NCI-H774 (cell line): ENCODE measurements at places on chromosomes 5 and 9.
A peak's percentile ranks its signal among the peaks of the same experiment; 100 is the strongest.

DNA sequence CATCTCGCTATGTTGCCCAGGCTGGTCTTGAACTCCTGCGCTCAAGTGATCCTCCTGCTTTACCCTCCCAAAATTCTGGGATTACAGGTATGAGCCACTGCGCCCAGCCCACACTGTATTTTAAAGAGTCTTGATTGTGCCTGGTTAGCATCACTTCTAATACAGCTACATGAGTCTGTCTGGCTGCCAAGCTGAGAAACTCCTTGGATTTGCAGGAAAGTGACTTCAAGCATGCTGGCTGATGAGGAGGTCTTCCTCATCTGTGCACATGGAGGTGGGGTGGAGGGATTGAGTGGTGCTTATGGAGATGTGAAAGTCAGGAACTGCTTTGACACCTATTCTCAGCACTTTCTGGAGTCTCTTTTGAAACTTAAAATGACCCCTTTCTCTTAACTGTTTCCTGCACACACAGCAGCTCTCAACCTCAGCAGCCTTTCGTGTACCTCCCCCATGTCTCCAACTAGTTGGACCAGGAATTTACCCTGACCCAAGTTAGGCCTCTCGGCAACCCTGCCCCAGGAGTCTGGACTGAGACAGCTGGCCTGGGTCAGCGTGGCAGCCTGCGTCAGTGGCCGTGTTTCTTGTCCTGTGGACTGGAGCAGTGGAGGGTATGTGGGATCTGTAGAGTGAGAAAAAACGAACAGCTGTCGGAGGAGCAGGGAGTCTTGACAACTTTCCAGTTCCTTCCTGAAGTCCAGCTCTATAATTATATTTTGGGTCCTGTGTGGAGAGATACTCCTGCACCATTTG is 72.5 kb downstream of the ACER2 start:
- DNase-seq, result no peak

- no peak for DNase-seq
Observed at GRCh38 chr9:16794103-16794502, 76.4 kb downstream of the BNC2 start.

DNA sequence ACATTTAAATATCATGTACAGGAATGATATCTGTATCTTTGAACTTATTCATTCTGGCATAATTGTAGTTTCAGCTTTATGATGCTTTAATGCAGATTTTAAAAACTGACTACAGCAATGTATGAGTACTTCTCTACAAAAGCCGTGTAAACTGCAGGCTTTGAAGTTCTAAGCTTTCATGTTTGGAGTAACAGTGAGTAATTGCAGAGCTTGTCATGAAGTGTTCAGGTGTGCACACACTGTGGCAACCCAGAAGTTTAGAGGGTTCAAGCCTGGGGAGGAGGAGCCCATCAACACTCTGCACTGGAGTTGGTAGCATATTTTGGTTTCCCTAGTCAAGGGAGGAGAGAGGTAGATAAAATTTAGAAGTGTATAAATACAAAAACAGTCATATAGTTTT is 130.9 kb downstream of the CD180 start:
- no peak for DNase-seq

- DNase-seq, result no peak
Observed at GRCh38 chr9:109267555-109267954, 53.3 kb downstream of the EPB41L4B start.

GRCh38 chr5:127280491-127281220 is 9.9 kb upstream of the MEGF10 start:
- DNase-seq, result peak; percentile 46
